Daoy (cell line): ENCODE measurements at places on chromosomes 3 and 15. TPM values are rescaled to one million over a fixed set of nuclear protein-coding genes. Genes with fewer than 3 reads are reported as not detected.
A peak's percentile ranks its signal among the peaks of the same experiment; 100 is the strongest.

DNA sequence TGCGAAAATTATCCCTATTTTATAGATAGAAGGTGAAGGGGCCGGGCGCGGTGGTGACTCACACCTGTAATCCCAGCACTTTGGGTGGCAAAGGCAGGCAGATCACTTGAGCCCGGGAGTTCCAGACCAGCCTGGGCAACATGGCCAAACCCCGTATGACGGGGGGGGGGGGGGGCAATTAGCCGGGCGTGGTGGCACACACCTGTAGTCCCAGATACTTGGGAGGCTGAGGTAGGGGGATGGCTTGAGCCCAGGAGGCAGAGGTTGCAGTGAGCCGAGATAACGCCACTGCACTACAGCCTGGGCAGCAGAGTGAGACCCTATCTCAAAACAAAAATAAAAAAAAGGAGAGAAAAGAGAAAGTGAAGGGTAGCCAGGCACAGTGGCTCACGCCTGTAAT lies 1.4 kb downstream of the AAGAB start:
- peak; percentile 19 for DNase-seq

DNA sequence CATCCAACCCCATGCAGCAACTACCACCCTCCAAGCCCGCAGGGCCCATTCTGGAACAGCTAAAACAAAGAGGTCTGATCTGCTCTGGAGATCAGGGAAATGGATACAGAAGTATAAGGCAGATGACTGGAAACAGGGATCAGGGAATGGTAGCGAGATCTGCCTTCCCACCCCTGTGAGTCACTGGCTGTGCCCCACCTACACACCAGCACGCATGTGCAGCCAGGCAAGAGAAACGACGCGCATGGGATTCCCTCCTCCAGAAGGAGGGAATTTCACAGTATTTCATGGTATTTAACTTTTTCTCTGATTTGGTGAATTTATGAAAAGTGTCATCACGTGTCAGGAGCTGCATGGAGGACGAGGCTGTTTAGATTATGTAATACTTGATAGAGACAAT lies 116.7 kb downstream of the ARRDC4 start:
- DNase-seq = peak; percentile 81

- DNase-seq = no peak
These were observed 30.1 kb downstream of the GREM1 start for GRCh38 chr15:32747921-32748342.

DNA sequence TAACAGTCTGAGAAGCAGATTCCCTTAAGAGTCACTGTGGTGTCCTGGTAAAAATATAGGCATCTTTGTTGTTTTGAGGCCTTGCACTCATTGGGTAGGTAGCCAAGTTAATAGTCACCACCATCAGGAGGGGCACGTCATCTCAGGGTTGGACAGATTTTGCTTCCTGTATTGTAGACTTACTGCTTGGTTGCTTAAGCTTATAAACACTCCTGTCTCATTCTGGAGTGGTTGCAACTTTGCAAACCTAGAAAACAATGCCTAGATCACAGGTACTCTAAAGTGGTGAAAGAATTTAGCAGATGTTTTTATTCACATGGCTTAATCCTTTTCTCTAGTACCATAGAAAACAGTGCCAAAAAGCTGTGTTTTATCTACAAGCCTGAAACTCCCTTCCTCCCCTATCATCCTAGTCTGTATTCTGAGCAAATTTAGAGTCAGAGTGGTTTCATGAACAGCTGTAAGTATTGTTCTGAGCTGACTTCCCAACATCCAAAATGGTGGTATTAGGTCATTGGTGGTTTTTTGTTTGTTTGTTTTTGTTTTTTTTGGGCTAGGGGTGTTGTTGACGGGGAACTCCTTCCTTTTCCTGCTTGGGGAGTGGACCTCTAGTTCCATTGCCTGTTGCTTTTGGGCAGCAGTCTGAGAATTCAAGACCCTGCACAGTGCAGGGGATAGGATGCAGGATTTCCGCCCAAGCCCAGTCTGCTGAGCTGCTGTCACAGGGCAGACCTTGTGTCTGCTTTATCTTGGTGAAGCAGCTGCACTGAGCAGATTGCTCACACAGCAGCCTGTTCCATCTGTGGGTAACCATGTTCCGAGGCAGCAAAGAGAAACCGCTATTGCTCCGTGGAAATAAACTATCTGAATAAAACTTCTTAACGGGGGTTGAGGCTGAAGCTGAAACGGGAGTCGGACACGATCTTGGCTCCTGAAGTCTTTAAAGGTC lies 202.0 kb downstream of the AKAP13 start:
- peak; percentile 21 for DNase-seq

HSPBAP1 gene
- total RNA-seq = 11.7 and 12.7 TPM in 2 replicates

GRCh38 chr15:57061281-57061680 lies 142.8 kb downstream of the TCF12 start:
- peak; percentile 2 for DNase-seq

HRH1 gene
- 8.2 and 9.0 TPM in 2 replicates for total RNA-seq

- peak; percentile 41 for DNase-seq
These were observed at the start of gene SV2B for GRCh38 chr15:91099995-91100813. Gene SV2B (plus strand): TSS chr15:91100257. CDS start chr15:91226264, 126,007 bp downstream.
